ENCODE measurements at places on chromosomes 12 and 14.

DNA sequence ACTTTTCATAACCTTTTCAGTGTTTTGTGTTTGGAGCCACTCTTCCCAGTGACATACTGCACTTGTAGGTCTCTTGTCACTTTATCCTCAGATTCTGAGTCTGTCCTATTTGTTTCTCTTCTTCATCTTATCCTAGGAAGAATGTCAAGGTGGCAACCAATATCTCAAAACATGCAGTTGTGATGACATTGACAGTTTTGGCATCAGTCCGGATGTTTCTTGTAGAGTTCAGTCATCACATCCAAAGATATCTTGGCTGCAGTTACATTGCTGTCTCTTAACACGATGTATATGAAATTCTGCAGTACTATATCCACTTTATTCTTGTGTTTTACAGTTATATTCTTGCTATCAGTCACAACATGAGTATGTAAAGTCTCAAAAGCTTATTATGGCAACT lies 6.4 kb downstream of the ADIPOR2 start:
- DNase-seq = no peak

DNA sequence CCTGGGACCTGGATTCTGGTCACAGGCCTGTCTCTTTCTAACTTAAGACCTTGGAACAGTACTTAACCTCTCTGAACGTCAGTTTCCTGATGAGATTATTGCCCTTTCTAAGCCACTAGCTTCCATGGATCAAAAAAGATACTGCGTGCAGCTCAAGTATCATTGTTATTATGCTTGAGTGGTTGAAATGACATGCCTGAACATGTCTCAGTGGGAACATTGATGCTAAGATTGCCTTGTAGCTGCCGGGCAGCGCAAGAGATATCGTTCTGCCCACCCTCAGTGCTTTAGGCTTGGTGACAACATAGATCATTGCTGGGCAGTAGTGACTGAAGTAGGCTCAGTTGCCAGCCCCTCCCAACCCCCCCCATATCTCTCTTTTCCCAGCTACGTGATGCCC lies 131.9 kb downstream of the SMOC1 start:
- no peak for DNase-seq

DNA sequence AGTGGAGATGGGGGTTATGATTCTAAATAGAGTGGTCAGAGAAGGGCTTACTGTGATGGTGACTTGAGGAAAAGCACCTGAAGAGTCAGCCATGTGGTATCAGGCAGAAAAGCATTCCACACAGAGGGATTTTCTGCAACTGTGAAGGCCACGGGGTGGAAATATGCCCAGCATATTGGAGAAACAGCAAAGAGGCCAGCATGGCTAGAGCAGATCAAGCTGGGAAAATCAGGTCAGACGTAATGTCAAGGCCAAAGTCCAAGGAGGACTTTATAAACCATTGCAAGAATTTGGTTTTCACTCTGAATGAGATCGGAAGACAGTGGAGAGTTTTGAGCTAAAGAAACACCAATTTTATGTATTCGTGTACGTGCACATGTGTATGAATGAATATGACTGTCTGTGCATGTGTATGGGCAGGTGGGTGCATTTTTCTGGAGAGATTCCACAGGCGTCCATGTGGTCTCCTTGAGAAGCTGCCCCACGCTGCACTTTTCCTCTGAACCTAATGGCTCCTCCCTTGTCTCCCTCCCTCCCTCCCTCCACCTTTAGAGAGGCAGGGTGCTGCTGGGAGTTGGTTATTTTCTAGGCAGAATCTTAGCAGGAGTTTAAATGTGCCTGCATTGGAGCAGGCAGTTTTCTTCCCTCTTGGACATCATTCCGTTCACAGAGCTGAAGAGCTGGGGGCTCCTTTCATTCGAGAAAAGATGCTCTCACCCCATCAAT lies 97.4 kb upstream of the PPP4R3A start:
- no peak for DNase-seq

- no peak for DNase-seq
These were observed 26.7 kb downstream of the GALNT9 start for GRCh38 chr12:132302466-132303358.

DNA sequence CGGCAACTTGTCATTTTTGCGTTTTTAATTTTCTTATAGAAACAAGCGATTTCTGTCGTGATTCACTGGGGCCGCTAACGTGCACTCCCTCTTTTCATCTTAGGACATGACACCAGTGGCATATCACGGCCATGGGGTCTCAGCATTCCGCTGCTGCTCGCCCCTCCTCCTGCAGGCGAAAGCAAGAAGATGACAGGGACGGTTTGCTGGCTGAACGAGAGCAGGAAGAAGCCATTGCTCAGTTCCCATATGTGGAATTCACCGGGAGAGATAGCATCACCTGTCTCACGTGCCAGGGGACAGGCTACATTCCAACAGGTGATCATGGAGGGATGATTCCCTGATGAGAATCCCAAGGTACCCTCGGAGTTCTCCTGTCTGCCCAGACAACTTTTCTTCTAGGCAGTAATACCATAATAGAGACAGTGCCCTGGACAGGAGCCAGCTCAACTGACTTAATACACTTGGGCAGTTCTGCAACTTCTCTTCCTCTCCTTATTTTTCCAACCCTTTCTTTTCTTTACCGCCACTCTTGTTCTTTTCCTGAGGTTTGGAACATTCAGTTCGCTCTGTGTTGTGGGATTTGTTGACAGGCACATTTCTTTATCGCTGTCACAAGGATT lies 821 bp downstream of the TMEM106C start:
- DNase-seq = no peak

- DNase-seq = no peak
These were observed 108.5 kb downstream of the DACT1 start for GRCh38 chr14:58746261-58746660.

GRCh38 chr14:50173891-50174290 lies 57.5 kb downstream of the SOS2 start:
- DNase-seq = no peak

- no peak for DNase-seq
These were observed 77.4 kb downstream of the FBXL14 start for GRCh38 chr12:1517007-1517406.

- DNase-seq = no peak
These were observed 616.4 kb downstream of the MED13L start for GRCh38 chr12:115661112-115661511.

DNA sequence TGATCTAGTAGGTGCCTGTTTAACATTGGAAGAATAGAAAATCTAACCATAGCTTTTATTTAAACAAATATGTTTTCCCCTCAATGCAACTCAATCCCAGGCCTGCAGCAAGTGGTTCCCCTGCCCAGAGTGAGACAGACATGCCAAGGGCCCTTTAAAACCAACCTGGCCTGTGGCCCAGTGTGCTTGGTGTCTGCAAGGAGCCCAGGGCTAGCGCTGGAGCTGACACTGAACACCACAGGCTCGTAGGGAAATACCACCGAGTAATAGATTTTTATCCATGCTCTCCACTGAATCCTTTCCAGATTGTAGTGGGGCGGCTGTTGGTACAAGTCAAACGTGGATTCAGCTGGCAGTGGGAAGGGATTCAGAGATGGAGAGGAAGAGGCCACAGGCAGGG lies 95.6 kb upstream of the NRXN3 start:
- peak; percentile 7 for DNase-seq

GRCh38 chr12:4979737-4980136 lies 63.9 kb upstream of the KCNA5 start:
- DNase-seq = no peak

GRCh38 chr12:66087365-66087943 lies 43.1 kb downstream of the LLPH start:
- DNase-seq = peak; percentile 39

- DNase-seq = no peak
These were observed 198.3 kb upstream of the AMIGO2 start for GRCh38 chr12:47277972-47278448.

- DNase-seq = peak; percentile 73
These were observed 41.8 kb upstream of the KCNK13 start for GRCh38 chr14:90019824-90020523.

DNA sequence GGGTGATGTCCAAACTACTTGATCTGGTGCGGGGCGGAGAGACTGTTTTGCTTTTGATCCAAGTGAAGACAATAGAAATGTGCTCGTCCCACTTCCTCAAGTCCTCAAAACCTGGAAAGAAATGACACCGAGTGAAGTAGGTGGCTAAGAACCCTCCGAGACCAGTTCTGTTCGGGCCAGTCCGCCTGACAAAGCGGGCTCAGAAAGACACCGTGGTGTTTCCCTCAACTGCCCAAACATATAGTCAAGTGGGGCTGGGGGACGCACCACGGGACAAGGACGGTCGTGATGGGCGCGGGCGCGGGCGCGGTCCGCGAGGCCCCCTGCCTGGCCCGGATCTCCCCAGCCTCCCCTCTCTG lies 1.6 kb downstream of the PHLDA1 start:
- DNase-seq = no peak

GRCh38 chr14:37591311-37591940 lies 3.6 kb downstream of the FOXA1 start:
- DNase-seq = no peak

DNA sequence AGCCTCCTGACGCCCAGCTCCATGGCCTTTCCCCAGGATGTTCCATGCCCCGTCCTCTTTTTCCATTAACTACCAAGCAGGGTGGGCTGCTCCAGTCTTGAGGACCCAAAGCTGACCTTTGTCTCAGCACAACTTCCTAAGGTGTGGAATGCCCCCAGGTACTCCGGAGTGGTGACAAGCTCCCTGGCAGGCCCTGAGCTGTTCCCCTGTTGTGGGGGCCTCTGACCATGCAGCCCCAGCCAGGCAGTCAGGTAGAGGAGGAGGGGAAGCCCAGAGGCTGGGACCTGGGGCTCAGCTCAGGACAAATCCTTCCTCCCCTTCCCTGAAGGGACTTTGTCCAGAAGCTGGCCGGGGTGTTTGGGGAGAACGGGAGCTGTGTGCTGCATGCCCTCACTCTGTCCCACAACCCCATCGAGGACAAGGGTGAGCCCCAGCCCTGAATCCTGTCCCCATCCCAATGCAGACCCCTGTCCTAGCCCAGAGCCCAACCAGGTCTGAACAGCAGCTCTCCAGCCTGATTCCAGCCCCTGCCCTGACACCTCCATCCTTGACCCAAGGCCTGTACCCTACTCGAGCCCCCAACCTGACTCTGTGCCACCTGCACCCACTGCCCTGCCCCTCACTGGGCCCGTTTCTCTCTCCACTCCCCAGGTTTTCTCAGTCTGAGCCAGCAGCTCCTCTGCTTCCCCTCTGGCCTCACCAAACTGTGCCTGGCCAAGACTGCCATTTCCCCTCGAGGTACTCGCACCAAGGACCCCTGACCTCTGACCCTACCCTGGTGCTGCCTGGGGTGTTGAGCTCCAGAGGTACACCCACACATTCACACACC lies 4.4 kb downstream of the CARMIL3 start:
- DNase-seq = no peak

GRCh38 chr14:71056168-71056567 lies 148.9 kb downstream of the PCNX1 start:
- no peak for DNase-seq

GRCh38 chr12:99257672-99258071 lies 389.9 kb upstream of the GARIN6 start:
- no peak for DNase-seq

- DNase-seq = no peak
These were observed 43.6 kb downstream of the PTPRR start for GRCh38 chr12:70876952-70877351.

- DNase-seq = no peak
These were observed 787 bp upstream of the PRMT5 start for GRCh38 chr14:22929961-22930364.

- DNase-seq = no peak
These were observed 28.2 kb downstream of the KICS2 start for GRCh38 chr12:64193931-64194330.

DNA sequence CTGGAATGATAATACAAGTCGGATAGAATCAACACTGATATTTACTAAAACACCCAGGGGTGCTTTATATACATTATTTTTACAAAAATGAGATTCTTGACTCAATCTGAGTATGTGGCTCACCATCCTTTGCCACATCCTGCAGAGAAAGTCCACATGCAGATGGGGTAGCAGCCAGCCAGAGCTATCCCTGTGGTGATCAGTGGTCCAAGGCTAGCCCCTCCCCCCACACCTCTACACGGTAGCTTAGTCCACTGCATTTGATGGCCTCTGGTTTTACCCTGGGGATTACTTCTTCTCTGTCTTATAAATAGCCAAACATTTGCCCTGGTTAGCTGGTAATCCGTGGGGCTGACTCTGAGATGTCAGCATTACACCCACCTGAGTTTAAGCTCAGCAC lies 28.1 kb upstream of the TTC7B start:
- no peak for DNase-seq

- DNase-seq = peak; percentile 46
These were observed 1524.7 kb upstream of the TMEM132C start for GRCh38 chr12:126742241-126742641.

DNA sequence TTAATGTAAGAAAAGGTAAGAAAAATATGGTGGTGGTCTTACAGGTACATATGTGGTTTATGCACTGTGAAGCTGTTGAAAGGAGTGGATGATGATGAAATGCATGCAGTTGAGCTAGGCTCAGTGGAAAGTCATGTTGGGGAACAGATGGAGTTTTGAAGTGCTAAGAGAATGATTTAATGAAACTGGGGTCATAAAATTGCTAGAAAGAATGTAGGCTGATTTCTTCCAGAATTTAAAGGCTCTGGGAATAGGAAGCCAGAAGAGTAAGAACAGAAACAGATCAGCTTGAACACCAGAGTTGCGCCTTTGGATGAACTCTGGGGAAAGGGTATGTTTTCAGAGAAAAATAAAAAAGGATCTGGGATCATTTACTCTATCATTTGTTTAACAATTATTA lies 146.5 kb downstream of the MON2 start:
- DNase-seq = no peak

GRCh38 chr14:81435391-81436295 lies 35.5 kb upstream of the STON2 start:
- DNase-seq = peak; percentile 69

- DNase-seq = peak; percentile 22
These were observed 42.0 kb downstream of the IQSEC3 start for GRCh38 chr12:108594-108993.

- no peak for DNase-seq
These were observed 40.9 kb downstream of the BEST3 start for GRCh38 chr12:69658203-69658602.

DNA sequence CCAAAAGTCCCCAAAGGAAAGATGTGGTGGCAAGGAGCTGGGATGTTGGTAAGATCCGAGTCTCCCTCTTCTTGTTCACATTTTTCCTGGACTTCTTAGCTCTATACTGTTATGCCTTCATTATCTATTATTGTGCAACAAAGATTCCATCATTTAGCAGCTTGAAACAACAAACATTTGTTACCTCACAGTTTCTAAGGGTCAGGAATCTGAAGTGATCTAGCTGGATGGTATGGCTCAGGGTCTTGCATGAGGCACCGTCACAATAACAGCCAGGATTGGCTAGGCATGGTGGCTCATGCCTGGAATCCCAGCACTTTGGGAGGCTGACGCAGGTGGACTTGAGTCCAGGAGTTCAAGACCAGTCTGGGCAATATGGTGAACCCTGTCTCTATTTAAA lies 51.1 kb upstream of the KRAS start:
- DNase-seq = no peak

DNA sequence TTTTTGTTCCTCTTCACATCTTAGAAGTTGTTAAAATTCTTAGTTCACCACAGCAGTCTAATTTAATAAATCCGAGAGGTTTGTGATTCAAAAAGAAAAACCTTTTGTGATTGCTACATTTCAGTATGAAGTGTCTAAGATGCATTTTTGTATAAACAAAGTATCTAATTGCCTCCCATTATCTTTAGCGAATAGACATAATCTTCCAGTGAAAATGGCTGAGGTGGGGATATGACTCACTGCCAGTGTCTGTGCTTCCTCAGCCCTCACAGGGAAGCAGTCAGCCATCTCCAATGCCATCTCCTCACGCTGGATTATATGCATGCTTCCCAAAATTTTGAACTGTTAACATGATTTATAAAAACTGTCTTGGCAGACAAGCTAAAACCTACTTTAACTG lies 7.6 kb downstream of the GCH1 start:
- DNase-seq = no peak
